Vagina (tissue), 2 donors: ENCODE measurements at places on chromosomes 1 and 21.

DNA sequence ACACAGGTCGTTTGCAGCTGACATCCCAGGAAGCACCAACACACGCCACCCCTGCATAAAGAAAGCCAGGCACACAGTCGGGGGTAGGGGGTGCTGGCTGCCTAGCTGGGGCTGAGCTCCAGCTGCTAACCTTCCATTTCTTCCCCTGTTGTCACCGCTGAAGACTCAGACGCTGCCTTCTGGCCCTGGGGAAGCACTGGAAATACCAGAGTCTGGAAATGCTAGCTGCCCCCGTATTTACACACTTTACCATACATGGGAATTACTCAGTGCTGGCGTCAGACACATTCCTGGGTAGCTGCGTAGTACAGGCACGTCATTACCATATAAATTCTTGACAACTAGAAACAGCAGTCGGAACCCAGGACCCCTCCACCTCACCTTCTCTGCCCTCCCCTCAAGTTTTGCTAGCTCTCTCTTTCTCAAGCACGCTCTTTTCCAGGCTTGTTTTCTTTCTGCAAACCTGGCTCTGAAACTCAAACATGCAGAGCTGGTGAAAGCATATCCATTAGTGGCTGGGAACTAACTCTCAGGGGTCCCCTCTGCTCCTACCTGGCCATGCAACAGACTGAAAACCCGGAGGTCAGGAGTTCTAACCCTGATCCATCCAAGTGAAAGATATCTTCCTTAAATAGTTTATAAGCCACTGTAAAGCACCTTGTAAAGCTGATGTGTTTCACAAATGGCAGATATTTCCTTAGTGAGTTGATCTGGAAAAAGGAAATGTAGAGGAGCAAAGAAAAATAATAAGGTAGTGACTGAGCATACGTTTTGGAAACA is 3.3 kb downstream of the CSRP1 start:
- DNase-seq, result peak; percentile 96

GRCh38 chr1:3981261-3981660 is 81.2 kb upstream of the C1orf174 start:
- DNase-seq, result no peak

- DNase-seq, result no peak
These were observed 716.2 kb upstream of the ZP4 start for GRCh38 chr1:238606896-238607295.

- no peak for DNase-seq
These were observed 88.5 kb upstream of the NFASC start for GRCh38 chr1:204782118-204782700.

GRCh38 chr21:34939673-34940331 is 109.3 kb downstream of the RUNX1 start:
- no peak for DNase-seq

- no peak for DNase-seq
These were observed 144.8 kb upstream of the SLC35F3 start for GRCh38 chr1:233759665-233760064.

DNA sequence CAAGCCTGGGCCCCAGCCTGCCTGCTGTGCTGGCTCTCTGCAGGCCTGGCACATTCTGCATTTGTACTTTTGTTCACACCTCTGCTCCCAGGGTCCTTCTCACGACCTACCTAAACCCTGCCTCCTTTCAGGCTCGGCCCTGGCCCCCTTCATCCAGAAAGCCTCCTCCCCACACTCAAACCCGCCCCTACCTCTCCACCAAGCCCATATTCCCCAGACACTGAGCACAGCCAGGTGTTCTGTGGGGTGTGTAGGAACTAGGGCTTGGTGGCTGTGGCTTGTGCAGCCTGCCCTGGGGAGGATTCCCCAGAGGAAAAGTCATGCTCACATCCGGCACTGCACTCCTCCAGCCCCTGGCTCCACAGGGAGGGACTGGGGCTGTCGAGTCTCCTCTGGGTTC is 8.2 kb upstream of the MIXL1 start:
- no peak for DNase-seq

GRCh38 chr1:6095511-6096242 is 50.0 kb downstream of the KCNAB2 start:
- DNase-seq, result no peak
